ENCODE measurements at places on chromosomes 4 and X.
A peak's percentile ranks its signal among the peaks of the same experiment; 100 is the strongest.

GRCh38 chr4:2648159-2648814, 107.8 kb downstream of the TNIP2 start:
- no peak for DNase-seq

GRCh38 chrX:69154051-69154450, 11.2 kb downstream of the PJA1 start:
- DNase-seq, result no peak

DNA sequence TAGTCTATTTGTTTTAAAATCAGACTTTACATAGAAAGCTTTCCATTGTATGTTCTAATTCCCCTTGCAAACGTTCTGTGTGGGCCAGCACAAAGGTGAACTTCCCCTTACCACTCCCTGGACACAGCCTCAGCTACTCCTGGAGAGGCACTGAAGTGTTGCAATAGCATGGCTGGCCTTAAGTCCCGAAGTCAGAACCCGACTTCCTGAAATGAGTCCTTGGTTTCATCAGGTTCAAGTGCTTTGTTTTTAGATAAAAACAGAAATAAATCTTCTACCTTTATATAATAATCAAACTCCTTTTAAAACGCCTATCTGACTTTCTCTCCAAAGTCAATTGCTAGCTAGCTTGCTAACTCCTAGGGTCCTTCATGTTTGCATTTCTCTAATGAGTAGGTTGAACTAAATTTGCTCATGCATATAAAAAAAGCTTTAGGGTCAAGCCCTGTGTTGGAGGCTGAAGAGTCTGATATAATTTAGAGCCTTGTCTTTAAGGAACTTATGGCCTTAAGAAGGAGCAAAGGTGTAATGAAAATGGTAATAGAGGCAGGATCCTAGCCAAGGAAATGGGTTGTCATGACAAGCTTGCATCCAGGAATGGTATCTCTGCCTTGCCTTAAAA, 9.0 kb downstream of the BMP3 start:
- DNase-seq, result no peak

DNA sequence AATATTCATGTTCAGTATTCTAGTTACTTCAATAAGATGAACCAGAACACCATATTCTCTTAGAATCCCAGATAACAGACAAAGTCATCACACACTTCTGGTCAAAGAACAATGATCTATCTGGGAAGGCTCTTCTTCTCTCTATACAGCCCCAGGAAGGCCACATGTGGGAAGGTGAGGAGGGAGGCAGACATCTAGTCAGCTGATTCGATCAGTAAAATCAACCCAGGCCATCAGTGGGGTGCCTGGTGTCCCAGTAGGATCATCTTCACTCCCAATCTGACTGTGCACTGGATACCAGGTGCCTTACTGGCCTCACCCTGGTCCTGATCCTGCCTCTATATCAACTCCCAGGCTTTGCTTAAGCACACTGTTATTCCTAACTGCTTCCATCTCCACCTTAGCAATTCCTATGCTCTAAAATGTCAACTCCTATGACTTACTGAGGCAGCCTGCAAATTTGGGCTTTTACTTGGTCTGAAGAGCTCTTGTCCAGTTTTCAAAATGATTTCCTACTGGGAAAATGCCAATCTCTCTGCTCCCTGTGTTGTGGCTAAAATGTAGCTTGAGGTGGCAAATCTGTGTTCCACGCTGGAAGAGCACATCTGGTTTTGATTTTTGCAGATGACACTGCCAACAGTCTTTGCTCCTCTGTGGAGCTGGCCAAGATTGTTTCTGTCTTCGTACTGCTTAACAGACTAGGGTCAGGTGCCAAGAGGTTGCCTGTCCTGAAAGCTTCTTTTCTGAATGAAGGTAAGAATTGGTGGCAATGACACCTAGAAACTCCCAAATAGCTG, 128.7 kb downstream of the MGST2 start:
- DNase-seq, result no peak

DNA sequence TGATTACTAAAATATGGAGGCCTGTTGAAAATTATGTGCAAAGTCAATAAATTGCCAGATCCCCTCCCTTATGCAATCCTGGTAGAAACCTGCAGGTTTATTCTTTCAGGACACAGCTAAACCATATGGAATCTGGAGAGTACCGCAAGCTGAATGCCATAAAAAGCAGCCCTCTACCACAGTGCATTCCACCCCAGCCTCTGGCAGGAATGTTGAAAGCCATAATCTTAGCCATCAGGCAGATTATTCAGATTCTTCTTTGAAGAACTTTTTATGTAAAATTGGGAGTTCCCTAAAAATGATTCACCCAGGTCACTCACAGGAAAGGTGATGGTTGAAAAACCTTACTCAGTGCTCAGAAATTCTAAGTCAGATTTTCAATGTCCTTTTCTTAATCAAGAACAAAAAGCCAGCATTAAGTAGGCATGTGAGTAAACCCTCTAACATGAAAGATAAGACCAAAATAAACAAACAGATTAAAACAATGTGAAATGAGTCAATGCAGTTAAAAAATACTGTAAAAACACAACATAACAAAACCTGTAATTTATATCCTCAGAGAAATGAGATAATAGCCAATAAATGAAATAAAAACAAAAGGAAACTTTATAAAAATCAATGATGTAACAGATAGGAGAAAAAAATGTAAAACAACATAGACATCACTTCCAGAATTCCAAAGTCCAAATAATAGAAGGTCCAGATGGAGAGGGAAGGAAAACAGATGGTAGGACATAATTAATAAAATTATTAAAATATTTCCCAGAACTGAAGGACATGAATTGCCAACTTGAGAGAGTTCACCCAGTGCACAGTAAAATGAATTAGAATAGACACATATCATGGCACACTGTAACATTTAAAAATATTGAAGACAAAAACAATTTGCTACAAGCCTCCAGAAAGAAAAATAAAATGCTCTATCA, 226.9 kb downstream of the FSTL5 start:
- no peak for DNase-seq

DNA sequence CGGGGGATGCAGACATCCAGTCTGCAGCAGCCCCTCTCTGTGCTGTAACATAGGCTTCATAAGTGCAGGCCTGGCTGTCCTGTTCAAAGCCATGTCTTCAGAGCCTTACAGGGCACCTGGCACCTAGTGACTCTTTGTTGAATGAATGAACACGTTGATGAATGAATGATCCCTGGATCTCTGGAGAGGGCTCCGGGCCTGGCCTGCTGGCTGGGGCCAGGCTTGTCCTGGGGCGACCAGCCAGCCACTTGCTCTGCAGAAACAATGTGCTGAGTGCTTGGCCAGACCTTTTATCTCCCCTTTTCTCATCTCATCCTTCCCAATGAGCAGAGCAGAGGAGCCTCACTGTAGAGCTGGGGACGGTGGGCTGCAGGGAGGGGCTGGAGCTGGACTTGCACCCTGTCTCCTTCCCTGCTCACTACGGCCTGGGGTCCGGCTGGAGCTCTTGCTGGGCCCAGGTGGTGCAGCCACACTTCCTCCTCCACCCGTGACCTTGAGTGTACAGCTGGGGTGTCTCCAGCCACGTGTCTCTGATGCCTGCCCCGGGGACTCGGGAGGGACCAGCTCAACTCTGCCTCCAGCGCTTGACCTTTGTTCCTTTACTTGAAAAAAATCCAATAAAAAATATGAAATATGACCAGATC, 77.9 kb downstream of the PSAPL1 start:
- DNase-seq, result no peak

- no peak for DNase-seq
Measured at GRCh38 chr4:4662230-4662629, 120.4 kb upstream of the STX18 start.

GRCh38 chr4:138050601-138051000, 191.5 kb downstream of the SLC7A11 start:
- no peak for DNase-seq

DNA sequence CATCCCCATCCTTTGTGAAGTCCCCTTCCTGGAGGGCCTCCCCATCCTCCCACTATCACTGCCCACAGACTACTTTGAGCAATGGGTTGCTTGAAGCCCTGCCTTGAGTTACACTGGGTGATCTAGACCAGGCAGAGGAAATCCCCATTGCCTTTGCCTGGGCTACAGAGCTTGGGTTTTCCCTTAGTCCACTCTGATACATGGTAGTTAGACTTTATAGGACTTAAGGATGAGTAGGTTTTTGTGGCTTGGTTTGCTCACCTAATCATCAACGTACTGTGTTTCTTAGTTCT, 56.6 kb downstream of the TMEM131L start:
- peak; percentile 83 for DNase-seq

- DNase-seq, result no peak
Measured at GRCh38 chrX:136369377-136369776, 68.6 kb downstream of the ADGRG4 start.

DNA sequence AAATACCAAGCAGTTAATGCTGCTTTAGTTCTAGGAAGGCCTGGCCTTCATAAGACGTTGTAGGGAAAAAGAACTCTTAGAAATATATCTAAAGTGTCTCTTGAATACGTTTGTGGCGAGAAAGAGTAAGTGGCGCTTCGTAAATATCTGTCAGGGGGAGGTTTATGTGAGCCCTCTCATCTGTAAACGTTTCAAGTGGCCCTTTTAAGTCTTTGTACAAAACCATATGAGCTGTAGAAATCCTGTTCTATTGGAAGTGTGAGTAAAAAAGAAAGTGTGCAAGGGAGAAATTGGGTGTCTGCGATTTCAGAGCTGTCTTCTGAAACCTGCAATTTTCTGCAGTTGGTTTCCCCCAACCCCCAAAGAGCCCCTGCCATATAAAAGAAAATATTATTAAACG, 8.6 kb upstream of the INTU start:
- DNase-seq, result no peak

- no peak for DNase-seq
Measured at GRCh38 chrX:28609917-28610613, 22.8 kb downstream of the IL1RAPL1 start.

DNA sequence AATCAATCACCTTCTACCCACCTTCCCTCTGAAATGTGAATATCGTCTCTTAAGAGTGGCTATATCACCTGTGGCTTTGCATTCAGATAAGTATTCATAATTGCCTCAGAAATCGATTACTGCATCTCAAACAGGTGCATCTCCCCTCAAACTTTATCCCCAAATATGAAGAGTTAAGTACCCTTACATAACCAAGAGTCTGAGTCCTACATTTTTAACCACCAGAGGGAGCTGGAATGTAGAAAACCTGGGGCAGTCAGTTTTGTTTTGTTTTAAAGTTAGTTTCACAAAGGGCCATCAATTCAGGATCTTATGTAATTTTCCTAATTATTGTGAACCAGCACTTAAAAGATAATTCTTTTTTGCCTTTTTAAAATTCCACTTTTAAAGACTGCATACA, 5.7 kb downstream of the TCEANC start:
- no peak for DNase-seq

DNA sequence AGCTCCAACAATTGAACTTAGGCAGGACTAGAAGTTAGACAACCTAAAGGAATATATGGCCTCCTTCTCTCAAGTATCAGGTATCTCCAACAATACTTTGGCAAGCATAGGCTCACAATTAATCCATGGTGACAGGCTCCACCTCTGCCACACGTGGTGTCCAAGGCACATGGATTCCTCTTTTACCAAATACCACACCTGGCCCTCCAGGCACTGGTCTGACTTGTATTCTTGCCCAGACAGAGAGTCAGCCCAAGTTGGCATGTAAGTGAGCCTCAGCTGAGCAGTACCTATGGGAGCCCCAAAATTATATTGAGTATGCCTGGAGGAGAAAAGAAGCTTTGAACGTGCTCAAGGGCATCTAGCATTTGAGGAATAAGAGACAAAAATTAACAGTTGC, 19.6 kb downstream of the SRPX2 start:
- DNase-seq, result no peak

DNA sequence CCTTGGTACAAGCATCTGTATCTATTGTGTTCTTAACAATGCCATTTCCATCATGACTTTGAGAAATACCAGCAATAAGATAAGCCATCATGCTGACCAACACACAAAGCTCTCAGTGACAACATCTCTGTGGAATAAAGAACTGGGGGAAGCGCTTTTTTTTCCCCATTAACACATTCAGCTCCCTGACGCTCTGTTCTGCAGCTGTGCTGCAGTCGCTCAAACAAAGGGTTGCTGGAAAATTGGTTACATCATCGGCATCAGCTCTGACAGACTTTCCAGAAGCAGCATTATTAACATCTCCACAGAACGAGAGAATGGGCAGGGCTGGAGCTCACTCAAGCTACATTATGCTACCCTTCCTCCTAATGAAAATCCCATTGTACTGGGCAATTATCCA, 39.9 kb downstream of the DCX start:
- no peak for DNase-seq

DNA sequence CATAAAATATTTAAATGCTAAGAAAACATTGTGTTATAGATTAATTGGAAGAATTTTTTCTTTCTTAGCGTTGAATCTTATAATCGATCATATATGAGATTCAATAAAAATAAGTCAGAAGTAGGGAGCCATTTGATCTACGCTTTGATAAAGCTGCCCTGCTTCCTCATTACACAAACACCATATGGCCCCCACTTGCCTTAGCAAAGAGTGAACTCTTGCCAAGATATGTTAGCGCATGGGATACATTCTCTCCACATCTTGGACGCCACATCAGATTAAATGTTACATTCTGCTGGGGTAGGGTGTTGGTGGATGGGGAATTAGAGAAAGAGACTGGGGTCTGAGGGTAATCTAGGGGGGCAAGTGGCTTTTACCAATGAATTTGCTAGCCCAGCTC, 207.7 kb upstream of the MID1 start:
- DNase-seq, result no peak

- no peak for DNase-seq
Measured at GRCh38 chr4:77525538-77525937, 80.1 kb upstream of the CXCL13 start.

GRCh38 chr4:100340512-100341485, 150.5 kb upstream of the DDIT4L start:
- no peak for DNase-seq

DNA sequence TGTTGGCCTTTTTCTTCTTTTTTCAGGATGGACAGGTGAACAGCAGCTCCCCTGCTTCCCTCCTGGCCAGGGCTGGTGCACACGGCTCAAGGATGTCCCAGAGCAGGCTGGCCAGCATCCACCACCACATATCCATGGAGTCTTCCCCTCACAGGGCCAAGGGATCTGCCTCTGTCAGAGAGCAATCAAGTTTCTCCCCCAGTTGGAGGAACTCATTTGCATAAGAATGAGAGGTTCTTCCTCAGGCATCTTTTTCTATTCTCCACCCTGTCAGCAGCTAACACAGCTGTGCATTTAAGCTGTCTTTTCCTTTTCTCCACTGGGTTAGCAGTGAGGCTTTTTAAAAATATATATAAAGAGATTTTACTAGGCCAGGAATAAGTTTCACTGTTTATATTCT, 143.8 kb downstream of the ANAPC10 start:
- no peak for DNase-seq

- DNase-seq, result no peak
Measured at GRCh38 chr4:77449171-77449570, 156.4 kb upstream of the CXCL13 start.

GRCh38 chrX:7146703-7147412, 654 bp upstream of the STS start:
- DNase-seq, result peak; percentile 10

- DNase-seq, result no peak
Measured at GRCh38 chrX:46920235-46920634, 8.0 kb downstream of the JADE3 start.

DNA sequence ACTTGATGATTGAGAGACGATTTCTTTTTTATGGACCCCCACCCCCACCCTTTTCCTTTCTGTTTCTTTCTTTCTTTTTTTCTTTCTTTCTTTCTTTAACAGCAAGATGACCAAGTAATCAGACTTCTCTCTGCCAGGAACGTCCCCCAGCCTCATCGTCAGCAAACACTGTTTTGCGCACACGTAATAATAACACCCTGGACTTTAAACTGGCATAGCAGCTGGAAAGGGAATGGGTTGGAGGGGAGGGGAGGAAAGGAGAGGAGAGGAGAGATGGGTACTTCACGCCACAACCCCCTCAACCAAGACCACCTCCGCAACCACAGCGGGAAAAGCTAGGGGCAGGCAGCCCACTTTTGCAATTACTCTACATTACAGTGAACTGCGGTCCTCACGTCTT, 1.1 kb downstream of the GABRA2 start:
- no peak for DNase-seq
